ENCODE measurements at places on chromosomes 3 and 15.

- peak; percentile 80 for DNase-seq
Measured at GRCh38 chr3:39189959-39190269, 2.5 kb downstream of the XIRP1 start.

GRCh38 chr15:28024889-28025250 lies 74.2 kb downstream of the OCA2 start:
- DNase-seq, result no peak

- DNase-seq, result no peak
Measured at GRCh38 chr3:188854772-188855149, 317.0 kb upstream of the TPRG1 start.

GRCh38 chr15:99571299-99571698 lies 5.5 kb downstream of the MEF2A start:
- DNase-seq, result no peak

GRCh38 chr3:108250626-108251025 lies 28.4 kb upstream of the IFT57 start:
- DNase-seq, result no peak

GRCh38 chr15:65209701-65210643 lies 1.3 kb downstream of the CILP start:
- DNase-seq, result no peak

- DNase-seq, result no peak
Measured at GRCh38 chr3:40169983-40170382, 139.5 kb upstream of the EIF1B start.

- DNase-seq, result peak; percentile 63
Measured at GRCh38 chr3:170689296-170689829, 103.5 kb upstream of the SLC7A14 start.

- DNase-seq, result no peak
Measured at GRCh38 chr15:70169147-70169546, 71.4 kb upstream of the TLE3 start.

- DNase-seq, result no peak
Measured at GRCh38 chr3:59101231-59101736, 51.5 kb upstream of the CFAP20DC start.

DNA sequence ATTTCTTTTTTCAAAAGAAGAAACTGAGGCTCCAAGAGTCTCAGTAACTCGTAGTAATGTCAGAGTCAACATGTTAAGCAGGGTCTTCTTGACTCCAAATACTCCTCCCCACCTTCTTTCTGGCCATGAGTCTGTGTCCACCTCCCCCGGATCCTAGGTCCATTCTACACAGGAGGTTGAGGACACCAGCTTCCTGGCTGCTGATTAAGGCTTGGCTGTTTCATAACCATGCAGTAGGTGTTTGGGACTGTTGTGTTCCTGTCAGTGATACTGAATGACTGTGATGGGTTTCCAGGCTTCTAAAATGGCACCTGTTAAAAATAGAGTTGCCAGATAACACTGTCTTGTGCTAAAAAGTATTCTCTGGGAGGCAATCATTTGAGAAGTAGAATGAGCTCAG lies 130.8 kb upstream of the IL12A start:
- DNase-seq, result no peak

GRCh38 chr3:186277268-186277909 lies 84.6 kb downstream of the DGKG start:
- DNase-seq, result peak; percentile 52

GRCh38 chr3:12445523-12446240 lies 38.6 kb upstream of the TSEN2 start:
- no peak for DNase-seq

- no peak for DNase-seq
Measured at GRCh38 chr15:69712991-69713390, 260.4 kb downstream of the RPLP1 start.

DNA sequence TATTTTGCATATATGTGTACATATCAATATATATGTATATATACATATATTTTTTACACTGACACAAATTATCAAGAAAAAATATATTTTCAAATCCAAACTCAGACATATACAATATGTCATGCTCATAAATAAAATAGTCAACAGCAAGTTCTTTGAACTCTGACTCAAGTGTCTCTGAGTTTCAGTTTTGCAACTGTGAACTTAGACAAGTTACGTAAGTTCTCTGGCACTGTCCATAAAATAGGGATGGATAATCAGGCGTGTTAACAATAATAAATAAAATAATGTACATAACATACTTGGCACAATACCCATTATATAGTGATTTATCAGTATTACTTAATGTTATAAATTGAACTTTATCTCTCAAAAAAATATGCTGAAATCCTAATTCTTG lies 12.1 kb upstream of the XRN1 start:
- DNase-seq, result no peak

- DNase-seq, result no peak
Measured at GRCh38 chr15:59153466-59153865, 48.5 kb downstream of the CCNB2 start.

- DNase-seq, result no peak
Measured at GRCh38 chr15:62495670-62496614, 330.9 kb upstream of the C2CD4B start.

- DNase-seq, result no peak
Measured at GRCh38 chr15:75776065-75776423, 63.4 kb upstream of the CSPG4 start.

DNA sequence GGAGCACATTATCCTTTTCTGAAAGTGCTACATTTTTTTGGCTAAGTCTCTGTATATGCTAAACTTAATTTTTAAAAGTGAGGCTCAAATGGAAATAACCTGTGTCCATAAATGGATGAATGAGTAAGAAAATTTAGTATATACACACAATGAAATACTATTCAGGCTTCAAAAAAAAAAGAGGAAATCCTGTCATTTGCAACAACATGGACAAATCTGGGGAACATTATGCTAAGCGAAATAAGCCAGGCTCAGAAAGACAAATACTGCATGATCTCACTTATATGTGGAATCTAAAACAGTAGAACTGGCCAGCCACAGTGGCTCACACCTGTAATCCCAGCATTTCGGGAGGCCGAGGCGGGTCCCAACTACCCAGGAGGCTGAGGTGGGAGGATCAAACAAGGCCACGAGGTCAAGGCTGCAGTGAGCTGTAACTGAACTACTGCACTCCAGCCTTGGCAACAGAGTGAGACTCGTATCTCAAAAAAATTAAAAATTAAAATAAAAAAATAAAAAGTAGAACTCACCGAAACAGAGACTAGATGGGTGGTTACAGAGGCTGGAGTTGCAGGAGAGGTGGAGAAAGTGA lies 25.8 kb downstream of the CCDC12 start:
- no peak for DNase-seq

GRCh38 chr3:130389743-130390478 lies 44.4 kb downstream of the COL6A5 start:
- no peak for DNase-seq

DNA sequence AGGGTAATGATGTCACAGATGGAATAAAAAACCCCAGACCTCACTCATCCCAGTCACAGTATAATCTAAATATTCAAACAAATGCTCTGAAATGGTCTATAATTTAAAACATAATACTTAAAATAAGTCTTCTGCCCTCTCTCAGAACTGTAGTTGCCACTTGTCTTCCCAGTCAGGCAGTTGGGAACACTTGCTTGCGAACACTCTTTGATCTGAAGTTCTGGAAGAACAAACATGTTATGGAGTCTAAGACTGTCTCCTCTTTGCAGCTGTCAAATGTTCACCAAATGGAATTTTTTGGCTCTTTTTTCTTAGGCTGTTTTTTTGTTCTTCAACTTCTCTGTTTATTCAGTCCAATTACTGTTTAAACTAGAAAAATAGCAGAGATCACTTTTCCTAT lies 711.1 kb upstream of the GOLIM4 start:
- DNase-seq, result no peak

GRCh38 chr3:173930251-173930650 lies 532.7 kb downstream of the NLGN1 start:
- DNase-seq, result no peak

DNA sequence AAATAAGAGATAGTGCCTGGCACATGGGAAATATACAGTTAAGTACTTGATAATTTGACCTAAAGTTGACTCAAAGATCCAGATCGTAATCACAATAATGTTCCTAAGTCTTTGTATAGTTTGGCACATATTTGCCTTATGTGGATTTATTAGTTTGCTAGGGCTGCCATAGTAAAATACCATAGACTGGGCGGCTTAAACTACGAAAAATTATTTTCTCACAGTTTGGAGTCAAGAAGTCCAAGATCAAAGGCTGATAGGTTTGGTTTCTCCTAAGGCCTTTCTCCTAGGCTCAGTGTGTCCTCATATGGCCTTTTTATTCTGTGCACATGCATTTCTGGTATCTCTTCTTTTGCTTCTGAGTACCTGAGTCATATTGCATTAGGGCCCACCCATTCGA lies 453.7 kb downstream of the NAALADL2 start:
- DNase-seq, result no peak

- no peak for DNase-seq
Measured at GRCh38 chr15:30872341-30872748, 31.4 kb upstream of the FAN1 start.

GRCh38 chr3:160707187-160707794 lies 30.3 kb downstream of the ARL14 start:
- peak; percentile 35 for DNase-seq

GRCh38 chr3:29143151-29143550 lies 137.7 kb upstream of the RBMS3 start:
- no peak for DNase-seq

- no peak for DNase-seq
Measured at GRCh38 chr3:160127308-160127707, 97.9 kb upstream of the C3orf80 start.

All from iPS-NIHi11 (cell line).